Stimulated activated CD8-positive, alpha-beta memory T cell treated with anti-CD3 and anti-CD28 coated beads, Interleukin-15, amount 100 ng/mL, for 24 hours (primary cell): ENCODE measurements at places on chromosomes 7 and 10.

DNA sequence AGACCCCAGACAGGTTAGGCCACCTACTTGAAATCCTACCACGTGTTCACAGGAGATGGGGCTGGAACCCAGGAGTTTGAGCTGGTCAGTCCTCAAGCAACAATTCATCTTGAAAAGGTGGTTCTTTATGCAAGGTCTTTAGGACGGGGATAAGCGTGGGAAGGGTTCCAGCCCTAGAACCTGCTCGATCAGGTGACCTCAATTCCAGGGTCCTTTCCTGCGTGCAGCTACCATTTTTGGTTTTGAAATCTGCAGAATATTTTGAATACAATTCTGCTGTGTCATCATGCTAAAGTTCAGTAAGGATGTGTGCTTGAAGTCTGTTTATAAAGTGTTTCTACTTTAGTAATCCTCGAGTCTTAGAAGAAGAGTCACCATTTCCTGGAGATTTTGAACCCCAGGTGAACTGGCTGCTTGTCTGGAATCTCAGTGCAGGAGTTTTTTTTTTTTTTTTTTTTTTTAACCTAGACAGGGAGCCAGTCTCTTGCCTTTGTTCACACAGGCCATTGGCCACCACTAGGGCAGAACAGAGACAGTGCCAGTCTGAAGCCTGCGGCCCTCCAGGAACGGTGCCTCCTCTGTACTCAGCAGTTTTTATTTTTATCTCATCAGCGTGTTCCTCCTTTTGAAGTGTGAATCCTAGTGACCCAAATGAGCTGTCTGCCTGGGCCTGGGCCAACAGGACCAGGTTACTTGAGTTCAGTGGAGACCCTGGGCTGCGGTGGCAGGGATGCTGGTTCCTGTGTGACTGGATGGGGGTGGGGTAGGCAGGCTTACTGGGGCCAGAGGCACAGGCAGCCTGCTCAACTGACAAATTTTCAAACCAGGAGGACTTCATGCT is 54.6 kb downstream of the EEPD1 start:
- DNase-seq, result no peak

- DNase-seq, result no peak
Measured at GRCh38 chr10:50501478-50501877, 122.3 kb downstream of the SGMS1 start.

- no peak for DNase-seq
Measured at GRCh38 chr7:2610466-2610865, 21.3 kb upstream of the TTYH3 start.

DNA sequence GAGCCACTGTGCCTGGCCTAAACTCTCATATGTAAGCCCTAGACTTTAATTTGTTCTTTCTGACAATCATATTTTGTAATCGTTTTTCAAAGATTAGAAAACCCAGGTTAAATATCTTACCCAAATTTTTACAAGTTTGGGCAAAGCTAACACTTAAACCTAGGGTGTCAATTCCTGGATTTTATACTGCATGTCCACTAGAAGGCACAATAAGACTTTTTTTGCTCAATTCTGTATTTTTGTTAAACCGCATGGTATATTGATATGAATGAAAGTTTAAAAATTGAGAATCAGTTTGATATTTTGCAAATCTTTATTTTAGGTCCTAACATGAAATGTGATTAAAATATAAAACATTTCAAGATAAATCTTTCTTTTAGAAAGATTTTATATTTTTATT is 29.3 kb downstream of the DYNC2I1 start:
- DNase-seq, result no peak

- DNase-seq, result no peak
Measured at GRCh38 chr7:66505531-66506451, 122.9 kb upstream of the KCTD7 start.

GRCh38 chr7:43077732-43078391 is 34.6 kb upstream of the HECW1 start:
- DNase-seq, result no peak

GRCh38 chr7:78770422-78771410 is 682.8 kb downstream of the MAGI2 start:
- DNase-seq, result no peak

GRCh38 chr10:43118631-43119415 is 19.4 kb upstream of the CSGALNACT2 start:
- no peak for DNase-seq

DNA sequence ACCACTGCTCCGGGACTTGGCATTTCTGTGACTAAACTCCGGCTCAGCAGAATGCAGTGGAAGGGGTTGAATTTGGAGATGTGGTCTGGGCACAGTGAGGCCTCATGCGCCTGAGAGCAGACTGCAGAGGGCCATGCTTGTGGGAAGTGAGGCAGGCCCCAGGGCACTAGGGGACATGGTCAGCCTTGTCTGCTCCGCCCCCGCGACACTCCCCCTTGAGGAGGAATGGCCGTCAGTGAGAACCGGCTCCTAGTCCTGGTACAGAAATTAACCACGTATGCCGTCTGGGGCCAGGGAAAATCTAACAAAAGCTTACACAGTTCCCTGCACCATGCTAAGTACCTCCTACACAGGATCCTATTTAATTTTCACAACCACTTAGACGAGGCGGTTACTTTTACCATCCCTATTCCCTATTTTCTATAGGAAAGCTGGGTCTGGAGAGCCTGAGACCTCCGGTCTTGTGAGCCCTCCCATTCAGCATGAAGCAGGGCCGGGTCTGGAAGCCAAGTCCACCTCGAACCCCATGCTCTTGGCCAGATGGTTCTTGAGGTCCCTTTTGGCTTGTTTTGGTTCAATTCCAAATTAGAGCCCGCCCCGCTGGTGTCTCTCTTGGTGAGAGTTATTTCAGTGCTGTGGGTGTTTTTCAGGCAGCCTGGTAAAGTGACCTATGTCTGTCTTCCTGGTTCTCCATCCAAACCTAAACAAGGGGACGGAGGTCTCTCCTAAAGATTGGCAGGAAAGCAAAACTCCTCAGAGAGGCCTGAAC is 87.7 kb upstream of the PITRM1 start:
- no peak for DNase-seq
